ENCODE measurements at places on chromosomes 5 and 9.
A peak's percentile ranks its signal among the peaks of the same experiment; 100 is the strongest.

- DNase-seq: peak; percentile 75
These were observed 90.8 kb downstream of the TLE4 start for GRCh38 chr9:79662537-79662956.

DNA sequence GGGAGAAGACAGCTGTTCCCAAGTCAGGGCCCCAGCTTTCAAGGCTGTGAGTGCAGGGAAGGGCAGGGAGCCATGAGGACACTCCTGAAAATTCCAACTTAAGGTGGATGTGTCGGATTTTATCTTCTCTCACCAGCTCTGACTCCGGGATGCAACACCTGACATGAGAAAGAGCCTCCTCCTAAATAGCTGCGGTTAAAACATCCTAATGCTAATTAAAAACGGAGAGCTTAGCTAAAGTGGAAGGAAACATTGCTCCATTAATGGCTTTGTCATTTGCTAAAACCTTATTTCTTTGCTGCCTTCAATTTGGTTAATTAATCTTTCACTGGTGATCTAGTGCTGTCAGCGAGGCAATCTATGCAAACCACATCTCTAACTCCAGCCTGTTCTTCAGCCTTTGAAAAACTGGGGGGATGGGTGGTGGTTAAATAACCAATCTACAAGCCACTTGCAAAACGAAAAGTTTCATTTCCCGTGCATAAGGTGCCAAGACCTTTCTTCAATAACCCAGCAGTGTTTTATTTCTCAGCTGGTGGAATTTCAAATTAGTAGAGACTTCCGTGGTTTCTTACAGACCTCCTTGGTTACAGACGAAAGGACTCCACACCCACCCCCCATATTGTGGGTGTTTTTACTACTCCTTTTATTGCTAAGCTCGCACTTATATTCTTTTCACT is 379.6 kb downstream of the MLLT3 start:
- no peak for DNase-seq

GRCh38 chr9:82543726-82544125 is 519.2 kb downstream of the RASEF start:
- DNase-seq: no peak

DNA sequence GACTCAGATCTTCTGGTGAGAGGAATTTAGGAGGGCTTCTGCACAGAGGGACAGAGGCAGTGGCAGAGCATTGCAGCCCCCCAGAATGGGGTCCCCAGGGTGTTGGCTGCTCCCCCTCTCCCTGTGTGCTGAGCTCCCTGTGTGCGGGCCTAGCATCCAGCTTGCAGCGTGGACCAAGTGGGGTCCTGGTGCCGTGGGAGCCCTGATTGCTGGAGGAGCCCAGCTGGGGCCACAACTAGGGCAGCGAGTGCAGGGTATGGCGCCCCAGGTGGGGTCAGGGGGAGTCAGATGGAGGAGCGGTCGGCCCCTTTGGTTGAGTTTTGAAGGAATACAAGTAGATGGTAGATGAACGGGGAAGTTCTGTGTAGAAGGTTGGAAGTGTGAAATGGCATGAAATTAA is 66.7 kb downstream of the TRIO start:
- no peak for DNase-seq

- DNase-seq: no peak
These were observed 123.9 kb downstream of the ADAMTS2 start for GRCh38 chr5:179221196-179221876.

DNA sequence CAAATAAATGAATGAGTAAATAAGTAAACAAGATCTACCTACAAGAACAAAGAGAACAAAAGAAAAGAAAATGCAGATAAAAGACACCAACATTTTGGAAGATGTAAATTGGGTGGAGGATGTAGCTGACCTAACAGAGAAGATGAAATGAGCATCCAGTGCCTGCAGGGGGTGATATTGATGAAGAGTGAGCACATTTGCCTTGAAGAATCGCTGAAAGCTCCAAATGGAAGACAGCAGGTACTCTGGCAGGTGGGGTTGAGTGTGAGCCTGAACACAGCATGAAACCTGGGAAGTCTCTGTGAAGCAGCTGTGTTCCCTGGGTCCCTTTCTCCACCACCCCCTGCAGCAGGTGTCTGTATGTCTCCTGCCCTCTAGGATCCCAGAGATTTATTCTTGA is 125.6 kb downstream of the NXNL2 start:
- DNase-seq: peak; percentile 33

Data from AG10803 (cell line).